ENCODE measurements at places on chromosomes 13 and 19.

DNA sequence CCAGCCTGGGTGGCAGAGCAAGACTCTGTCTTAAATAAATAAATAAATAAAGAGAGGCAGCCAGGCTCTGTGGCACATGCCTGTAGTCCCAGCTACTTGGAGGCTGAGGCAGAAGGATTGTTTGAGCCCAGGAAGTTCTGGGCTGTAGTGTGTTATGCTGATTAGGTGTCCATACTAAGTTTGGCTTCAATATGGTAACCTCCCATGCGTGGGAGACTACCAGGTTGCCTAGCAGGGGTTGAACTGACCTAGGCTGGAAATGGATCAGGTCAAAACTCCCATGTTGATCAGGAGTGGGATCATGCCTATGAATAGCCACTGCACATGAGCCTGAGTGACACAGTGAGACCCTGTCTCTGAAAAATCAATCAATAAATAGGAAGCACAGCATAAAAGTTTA, 4.0 kb upstream of the SNRNP70 start:
- no peak for DNase-seq

GRCh38 chr19:45074744-45075300, 1.5 kb downstream of the ZNF296 start:
- no peak for DNase-seq

- DNase-seq: no peak
Observed at GRCh38 chr13:23793711-23794110, 95.5 kb downstream of the MIPEP start.

DNA sequence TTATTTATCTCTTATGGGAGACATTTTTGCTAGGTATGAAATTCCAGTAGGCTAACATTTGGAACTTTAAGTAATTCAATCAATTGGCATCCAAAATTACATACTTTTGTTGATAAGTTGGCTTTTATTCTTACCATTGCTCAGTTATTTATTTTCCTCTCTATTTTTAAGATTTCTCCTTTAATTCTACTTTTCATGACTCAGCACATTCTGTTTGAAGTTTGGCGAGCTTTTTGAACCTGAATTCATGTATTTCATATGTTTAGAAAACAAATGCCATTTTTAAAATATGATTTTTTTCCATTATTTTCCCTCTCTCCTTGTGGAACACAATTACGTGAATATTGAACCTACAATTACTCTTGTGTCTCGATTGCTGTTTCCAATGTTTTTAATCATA, 2896.3 kb upstream of the PCDH20 start:
- DNase-seq: no peak

DNA sequence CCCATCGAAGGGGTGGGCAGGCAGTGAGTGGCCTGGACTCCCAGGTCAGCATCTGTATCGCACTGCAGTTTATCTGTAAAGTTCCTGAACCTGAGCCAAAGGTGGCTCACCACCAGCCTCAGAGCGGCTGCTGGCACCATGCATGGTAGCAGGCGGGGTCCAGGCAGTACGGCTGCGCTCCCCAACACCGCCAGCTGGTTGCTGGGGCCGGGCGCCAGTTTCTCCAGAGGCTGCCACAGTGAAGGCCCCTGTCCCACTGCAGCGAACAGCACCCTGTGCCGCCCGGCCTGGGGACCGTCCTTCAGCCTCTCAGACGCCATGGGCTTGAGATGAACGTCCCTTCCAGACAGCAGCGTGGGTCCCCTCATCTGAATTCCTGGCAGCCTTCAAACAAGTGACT, 109.8 kb downstream of the KDM4B start:
- DNase-seq: no peak

DNA sequence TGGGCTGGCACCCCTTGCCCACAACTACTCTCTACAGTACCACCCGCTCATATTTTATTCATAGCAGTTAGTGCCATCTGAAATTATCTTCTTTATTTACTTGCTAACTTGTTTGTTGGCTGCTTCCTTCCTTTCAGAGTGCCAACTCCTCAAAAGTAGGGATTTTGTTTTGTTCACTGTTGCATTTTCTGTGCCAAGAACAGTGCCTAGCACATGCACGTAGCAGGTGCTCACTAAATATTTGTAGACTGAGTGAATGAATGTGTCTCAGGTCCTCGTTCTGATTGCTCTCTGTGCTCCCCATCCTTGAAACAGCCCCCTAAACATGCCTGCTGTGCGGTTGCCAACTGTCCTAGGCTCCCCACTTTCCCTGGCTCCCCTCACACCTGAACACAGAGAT, 1.5 kb downstream of the GIPC1 start:
- DNase-seq: no peak

- DNase-seq: peak; percentile 24
Observed at GRCh38 chr19:17680230-17680722, 7.9 kb downstream of the UNC13A start.

GRCh38 chr13:84417416-84417815, 535.1 kb upstream of the SLITRK1 start:
- DNase-seq: no peak

- no peak for DNase-seq
Observed at GRCh38 chr13:76837801-76838200, 48.4 kb downstream of the KCTD12 start.

DNA sequence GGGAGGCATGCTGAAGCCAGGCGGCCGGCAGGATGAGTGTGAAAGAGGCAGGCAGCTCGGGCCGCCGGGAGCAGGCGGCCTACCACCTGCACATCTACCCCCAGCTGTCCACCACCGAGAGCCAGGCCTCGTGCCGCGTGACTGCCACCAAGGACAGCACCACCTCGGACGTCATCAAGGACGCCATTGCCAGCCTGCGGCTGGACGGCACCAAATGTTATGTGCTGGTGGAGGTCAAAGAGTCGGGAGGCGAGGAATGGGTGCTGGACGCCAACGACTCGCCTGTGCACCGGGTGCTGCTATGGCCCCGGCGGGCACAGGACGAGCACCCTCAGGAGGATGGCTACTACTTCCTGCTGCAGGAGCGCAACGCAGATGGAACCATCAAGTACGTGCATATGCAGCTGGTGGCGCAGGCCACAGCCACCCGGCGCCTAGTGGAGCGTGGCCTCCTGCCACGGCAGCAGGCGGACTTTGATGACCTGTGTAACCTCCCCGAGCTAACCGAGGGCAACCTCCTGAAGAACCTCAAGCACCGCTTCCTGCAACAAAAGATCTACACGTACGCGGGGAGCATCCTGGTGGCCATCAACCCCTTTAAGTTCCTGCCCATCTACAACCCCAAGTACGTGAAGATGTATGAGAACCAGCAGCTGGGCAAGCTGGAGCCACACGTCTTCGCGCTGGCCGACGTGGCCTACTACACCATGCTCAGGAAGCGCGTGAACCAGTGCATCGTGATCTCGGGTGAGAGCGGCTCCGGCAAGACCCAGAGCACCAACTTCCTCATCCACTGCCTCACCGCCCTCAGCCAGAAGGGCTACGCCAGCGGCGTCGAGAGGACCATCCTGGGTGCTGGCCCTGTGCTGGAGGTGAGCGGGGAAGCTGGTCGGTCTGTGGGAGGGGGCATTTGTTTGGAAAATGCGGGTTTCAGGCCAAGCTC, 26.4 kb downstream of the MYO9B start:
- no peak for DNase-seq

GRCh38 chr19:51122112-51122981, 2.4 kb upstream of the SIGLEC9 start:
- no peak for DNase-seq

DNA sequence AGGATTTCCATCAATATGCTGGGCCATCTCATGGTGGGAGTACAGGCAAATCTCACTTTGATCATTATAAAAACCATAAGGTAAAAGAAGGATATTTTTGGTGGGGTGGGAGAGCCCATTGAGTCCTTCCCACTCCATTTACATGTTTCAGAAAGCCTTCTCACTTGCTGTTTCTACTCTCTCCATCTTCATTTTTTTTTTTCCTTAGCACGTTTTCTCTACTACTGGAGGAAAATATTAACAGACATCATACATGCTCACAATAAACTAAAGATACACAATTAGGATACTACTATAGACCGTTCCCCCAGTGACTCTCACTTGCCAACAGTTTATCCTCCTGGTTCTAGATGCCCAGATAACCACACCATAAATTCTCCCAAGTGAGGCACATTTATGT, 1.8 kb upstream of the AKAP8 start:
- no peak for DNase-seq

- no peak for DNase-seq
Observed at GRCh38 chr19:41619018-41619556, 7.8 kb downstream of the CEACAM4 start.

- no peak for DNase-seq
Observed at GRCh38 chr19:19460258-19460731, 54.8 kb downstream of the GATAD2A start.

DNA sequence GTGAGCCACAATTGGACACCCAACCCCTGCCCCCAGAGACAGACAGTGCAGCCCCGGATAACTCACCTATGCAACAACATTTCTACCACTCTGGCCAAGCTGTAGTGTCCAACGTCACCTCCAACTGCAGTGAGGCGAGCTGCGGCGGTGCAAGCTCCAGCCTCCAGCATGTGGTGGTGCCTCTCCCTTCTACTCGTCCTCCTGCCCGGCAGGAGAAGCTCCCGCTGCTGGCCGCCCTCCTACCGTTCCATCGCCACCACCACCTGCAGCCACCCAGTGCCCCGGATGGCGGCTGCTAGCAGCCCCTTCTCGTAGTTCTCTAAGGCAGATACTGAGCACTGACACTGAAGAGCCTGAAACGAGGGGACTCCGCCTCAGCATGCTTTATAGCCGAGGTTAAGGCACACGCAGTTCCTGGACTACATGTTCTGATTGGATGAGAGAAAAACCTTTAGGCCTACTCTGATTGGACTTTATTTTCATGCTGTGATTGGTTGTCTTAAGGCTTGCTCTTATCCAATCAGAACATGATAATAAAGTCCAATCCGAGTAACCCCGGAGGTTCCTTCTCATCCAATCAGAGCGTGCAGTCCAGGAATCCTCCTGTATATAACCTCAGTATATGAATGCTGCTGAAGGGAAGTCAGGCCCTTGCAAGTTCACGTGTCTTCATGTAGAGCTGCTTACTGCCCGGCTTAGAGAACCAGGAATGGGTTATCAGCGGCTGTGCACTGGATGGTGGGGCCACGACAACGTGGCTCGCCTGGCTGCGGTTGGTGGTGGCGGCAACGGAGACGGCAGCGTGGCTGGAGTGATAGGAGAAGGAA, 63.5 kb downstream of the TUBA3C start:
- no peak for DNase-seq

- DNase-seq: no peak
Observed at GRCh38 chr13:99666146-99666805, 165.0 kb downstream of the TM9SF2 start.

DNA sequence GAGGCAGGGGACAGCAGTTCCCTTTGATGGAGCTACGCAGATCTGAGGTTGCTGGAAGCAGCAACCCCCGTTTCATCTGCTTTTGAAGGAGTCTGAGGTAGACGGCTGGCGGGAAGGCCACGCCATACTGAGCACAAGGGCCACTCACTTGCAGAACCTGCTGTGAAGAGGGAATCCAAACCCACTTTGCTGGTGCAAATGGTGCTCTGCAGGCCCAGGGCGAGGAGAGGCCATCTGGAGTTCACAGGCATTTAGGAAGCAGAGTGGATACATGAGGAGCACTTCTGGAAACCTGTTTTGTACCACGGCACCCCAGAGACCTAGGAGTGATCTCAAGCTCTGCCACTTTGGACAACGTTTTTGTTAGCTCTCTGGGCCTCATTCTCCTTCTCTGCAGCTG, 227.8 kb downstream of the UQCRFS1 start:
- DNase-seq: no peak

DNA sequence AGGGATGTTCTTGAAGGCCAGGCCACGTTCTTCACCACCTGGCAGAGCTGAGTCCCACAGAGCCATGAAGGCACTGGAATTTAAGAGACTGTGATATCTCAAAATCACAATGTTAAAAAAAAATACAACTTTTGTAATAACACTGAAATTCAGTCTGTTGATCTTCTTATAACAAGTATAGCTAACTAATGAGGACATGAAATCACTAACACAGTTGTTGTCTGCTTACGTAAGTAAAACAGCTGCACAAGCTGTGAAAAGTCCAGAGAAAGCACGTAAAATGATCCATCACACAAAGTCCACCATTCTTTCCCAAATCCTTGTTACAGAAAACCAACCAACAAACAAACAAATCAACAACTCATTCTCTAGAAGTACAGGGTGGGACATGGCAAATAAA, 32.9 kb downstream of the FLT3 start:
- DNase-seq: no peak

- no peak for DNase-seq
Observed at GRCh38 chr19:16883522-16883921, 5.3 kb upstream of the F2RL3 start.

DNA sequence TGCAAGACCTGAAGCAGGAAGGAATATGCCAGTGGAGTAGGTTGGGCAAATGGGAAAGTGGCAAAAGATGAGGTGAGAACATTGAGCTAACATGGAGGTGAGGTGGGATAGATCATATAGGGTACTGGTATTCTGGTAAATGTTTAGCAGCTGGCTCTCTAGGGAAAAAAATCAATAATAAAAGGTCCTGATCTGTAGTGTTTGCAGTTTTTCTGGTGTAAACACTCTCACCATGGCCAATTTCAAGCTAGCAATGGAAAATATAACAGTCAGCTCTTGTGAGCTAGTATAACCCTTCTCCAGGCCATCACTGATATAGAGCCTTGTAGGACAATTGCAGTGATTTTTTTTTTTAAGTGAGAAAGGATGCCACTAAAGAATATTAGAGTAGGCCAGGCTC, 31.3 kb downstream of the RFC3 start:
- DNase-seq: no peak

Data from CD4-positive, alpha-beta memory T cell (primary cell).